ENCODE measurements at places on chromosomes 5 and 9.

DNA sequence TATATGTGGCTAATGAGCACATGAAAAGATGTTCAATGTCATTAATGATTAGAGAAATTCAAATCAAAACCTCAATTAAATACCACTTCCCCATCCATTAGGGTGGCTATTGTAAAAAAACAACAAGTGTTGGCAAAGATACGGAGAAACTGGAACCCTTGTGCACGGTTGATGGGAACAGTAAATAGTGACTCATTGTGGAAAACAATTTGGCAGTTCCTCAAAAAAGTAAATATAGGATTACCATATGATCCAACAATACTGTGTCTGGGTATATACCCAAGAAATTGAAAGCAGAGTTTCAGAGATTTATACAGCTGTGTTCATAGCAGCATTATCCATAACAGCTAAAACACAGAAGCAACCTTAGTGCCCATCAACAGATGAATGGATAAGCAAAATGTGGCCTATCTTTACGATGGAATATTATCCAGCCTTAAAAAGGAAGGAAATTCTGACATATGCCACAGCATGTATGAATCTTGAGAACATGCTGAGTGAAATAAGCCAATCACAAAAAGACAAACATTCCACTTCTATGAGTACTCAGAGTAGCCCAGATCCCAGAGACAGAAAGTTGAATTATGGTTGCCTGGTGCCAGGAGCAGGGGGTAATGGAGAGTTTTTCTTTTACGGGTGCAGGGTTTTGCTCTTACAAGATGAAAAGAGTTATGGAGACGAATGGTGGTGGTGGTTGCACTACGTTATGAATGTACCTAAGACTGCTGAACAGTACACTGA, 41.4 kb upstream of the LRRC14B start:
- DNase-seq: no peak

DNA sequence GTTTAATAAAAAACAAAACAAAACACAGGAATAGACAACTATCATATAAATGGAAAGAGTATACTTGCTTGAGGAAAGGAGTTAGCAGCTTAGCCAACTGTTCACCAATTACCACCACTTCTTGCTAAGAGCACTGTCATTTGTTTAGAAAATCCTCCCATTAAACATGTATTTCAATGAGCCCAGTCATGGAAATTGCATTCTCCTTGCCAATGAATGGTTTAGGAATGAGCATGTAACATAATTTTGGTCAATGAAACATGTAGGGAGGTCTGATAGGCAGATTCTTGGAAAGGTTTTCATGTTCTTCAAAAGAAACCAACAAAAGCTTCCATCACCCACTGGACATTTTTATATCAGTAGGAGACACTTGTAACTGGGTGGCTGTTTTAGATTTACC, 502.8 kb upstream of the PAPPA start:
- DNase-seq: no peak

GRCh38 chr5:150234576-150235499, 45.0 kb downstream of the SLC6A7 start:
- DNase-seq: no peak

GRCh38 chr5:166570865-166571264, 1720.6 kb upstream of the WWC1 start:
- DNase-seq: no peak

- no peak for DNase-seq
Observed at GRCh38 chr9:98867429-98868168, 60.1 kb downstream of the GALNT12 start.

GRCh38 chr9:114410910-114411309, 23.1 kb upstream of the AKNA start:
- no peak for DNase-seq

DNA sequence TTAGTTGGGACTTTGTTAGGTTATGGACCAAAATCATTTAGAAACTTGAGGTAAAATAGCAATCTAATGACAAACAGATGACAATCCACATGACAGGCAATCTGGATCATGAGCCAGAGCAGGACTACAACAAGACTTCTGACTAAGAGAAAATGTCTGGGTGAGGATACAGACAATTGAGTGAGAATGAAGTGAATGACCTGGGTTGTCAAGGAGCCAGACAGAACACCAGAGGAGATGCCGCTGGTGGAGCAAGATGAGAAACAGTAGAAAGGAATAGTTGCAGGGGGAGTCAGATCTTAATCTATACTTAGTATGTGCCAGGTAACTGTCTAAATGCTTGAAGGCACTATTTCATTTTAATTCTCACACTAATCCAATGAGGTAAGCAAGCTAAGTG, 277.8 kb downstream of the PRELID2 start:
- no peak for DNase-seq

DNA sequence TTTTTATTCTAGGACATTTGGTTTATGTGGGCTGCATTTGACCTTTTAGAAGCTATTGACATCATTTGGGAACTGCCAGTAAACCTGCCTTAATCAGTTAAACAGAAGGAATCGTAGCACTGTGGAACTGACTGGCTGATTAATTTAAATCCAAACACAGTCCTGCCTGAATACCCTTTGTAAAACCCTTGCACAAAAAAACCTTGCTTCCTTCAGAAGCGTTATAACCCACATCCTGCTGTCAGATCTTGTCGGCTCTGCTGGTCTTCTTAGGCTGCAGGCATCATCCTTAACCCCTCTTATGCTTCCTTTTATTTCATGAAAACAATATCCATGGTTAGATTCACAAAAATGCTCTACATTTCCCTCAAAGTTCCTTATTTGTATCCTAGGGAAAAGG, 46.3 kb downstream of the PAM start:
- DNase-seq: no peak

- DNase-seq: no peak
Observed at GRCh38 chr5:95972196-95972595, 10.5 kb upstream of the ELL2 start.

DNA sequence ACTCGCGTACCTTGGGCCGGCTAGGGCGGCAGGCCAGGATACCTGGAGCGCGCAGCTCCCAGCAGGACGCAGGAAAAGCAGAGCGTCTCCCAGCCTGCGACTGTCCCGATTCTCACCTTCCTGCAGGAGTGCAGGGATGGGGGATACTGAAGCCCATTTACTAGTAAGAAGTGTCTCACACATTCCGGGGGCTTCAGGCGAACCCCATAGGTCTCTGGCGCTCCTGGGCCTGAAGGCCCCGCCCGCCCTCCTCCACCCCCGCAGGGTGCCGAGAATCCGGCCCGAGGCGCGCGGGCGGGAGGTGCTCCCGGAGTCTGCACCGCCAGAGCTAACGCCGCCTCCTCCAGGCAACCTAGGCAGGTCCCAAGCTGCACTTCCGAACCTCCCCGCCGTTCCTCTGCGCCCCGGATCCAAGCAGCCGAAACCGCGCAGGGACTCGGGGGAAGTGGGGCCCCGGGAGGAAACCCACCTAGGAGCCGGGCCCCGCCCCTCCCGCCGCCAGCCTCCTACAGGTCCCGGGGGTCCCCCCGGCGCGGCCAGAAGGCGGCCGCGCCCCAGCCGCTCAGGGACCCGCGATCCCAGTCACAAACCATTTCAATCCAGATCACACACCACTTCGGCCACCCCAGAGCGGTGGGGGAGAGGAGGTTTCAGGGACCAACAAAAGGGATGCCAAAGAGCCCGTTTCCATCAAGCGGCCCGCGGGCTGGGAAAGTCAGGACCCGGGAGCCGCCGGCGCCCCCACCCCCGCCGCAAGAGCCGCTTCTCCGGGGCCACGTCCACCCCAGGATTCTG, 1.2 kb downstream of the ROR2 start:
- no peak for DNase-seq

DNA sequence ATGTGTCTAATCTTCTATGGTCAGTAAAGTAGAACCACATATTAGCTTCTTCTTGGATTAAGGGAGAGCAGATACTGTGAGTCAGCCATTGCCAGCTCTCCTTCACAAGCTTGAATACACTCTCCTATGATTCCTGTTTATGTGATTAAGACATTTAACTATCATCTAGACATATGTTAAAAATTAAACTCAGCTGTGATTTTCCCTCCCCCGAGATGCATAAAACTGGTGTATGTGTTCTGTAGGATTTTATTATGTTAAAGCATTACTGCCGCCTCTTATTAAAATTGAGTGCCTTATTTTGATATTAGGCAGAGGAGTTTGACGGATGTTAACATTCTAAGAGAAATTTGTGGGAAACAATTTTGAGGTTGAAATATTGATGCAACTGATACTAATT, 114.6 kb downstream of the ACTBL2 start:
- DNase-seq: no peak

DNA sequence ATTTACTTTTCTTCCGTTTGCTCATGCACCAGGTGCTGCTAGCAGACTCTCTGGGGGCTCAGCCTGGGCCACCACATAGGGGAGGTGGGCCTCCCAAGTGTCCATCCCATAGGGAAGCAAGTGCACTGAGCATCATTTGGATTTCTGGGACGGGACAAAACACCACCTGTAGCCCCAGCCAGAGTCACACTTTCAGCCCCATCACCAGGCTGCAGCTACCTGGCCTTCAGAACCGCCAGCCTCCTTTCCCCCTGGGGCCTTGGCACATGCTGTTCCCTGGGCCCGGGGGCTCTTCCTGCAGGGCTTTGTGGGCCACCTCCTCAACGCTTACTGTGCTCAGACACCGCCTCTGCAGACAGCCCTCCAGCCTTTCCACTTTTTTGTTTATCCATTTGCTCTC, 19.6 kb upstream of the SUSD3 start:
- DNase-seq: no peak

GRCh38 chr5:132411304-132412013, 41.9 kb downstream of the SLC22A5 start:
- DNase-seq: no peak

DNA sequence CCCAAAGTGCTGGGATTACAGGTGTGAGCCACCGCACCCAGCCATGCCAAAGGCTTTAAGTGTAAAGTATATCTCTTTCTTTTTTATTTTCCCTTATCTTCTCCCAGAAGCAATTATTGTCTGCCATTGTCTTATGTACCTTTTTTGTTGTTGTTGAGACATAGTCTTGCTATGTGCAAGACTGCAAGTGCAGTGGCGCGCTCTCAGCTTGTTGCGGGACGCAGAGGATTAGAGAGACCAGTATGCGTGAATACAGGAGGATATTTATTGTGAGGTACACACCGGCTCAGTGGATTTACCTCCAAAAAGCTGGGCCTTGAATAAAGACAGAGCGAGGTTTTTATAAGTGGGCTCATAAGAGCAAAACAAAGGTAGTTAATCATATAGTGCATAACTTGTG, 11.8 kb downstream of the TMEM38B start:
- DNase-seq: no peak

GRCh38 chr5:132177691-132178149, 49.9 kb downstream of the P4HA2 start:
- DNase-seq: no peak

- no peak for DNase-seq
Observed at GRCh38 chr5:173308226-173308625, 20.0 kb downstream of the STC2 start.

DNA sequence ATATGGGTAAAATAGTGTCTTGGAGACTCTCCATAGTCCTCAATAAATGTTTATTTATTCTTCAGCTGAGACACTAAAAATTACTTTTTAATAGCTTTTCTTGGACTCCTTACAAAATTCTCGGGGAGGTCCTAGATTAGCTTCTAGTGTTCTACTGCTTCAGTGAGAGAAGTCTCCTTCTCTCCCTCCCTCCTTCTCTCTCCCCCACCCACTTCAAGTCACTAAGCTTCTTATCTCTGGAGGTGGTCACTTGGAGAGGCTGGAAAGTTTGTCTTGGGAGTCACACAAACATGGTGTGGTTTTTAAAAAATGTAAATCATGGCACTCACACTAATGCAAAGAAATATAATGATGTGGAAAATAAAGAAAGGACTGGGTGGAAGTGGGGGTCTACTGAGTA, 64.1 kb downstream of the SEMA6A start:
- DNase-seq: no peak

DNA sequence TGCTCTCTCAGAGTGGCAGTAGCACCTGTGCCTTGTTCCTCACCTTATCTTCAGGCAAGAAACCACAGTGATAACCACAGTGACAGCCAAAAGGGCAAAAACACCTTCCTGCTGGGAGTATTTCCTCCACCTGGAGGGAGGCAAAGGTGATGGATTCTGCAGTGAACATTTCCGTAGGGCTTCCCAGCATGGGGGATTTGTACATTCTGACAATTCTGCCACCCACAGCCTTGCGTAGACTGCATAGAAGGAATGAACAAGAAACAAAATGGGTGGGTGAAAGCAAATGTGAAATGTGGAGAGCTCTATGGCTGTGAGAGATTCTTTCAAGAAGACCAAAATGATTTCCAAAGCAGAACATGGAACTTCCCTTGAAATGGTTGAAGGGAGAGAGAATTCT, 111.4 kb downstream of the ZNF462 start:
- DNase-seq: no peak

DNA sequence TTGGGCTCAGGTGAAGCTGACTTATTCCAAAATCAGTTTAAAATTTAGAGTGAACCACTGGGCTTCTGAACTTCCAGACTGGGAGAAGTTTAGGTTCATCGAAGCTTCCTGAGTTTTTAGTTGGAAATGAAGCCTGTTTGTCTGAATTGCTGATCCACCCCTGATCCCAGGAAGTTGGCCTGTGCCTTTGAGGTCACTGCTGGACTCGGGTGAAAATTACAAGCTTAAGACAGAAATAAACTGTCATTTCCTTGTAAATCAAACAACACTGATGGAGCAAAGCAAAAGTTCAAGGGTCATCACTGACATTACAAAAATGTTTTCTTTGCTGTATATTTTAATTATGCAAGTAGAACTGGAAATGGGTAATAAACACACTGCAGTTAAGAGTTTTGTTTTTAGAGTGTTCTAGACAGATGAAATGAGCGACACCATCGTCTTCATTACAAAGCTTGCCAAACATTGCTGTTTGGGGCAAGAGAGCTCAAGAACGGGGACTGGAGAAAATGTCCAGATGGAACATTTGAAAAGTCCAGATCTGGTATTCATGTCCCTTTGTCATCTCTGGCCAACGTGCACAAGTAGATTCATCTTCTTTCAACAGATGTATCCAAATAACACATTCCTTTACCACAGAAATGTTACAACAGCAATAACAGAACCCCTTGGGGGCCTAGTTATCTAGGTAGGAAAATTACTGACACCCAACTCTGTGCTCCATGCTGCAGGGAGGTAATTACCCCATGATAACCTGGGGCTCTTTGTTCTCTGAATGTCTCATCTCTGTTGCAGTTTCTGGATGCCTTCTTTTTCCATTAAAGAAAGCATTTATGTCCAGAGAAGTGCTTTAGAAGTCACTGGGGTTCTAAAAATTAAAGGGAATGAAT, 142.4 kb upstream of the ERCC6L2 start:
- no peak for DNase-seq

GRCh38 chr5:37737326-37738056, 102.3 kb downstream of the GDNF start:
- no peak for DNase-seq

DNA sequence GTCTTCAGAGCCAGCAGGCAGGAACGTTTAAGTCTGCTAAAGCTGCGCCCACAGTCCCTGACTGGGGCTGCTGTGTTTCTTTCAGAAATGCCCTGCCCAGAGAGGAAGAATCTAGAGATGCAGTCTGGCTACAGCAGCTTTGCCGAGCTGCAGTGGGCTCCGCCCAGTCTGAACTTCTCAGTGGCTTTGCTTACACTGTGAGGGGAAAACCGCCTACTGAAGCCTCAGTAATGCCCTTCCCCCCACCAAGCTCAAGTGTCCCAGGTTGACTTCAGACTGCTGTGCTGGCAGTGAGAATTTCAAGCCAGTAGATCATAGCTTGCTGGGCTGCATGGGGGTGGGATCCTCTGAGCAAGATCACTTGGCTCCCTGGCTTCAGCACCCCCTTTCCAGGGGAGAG, 78.4 kb downstream of the SREK1 start:
- DNase-seq: no peak
